Activated naive CD4-positive, alpha-beta T cell treated with anti-CD3 and anti-CD28 coated beads for 36 hours (primary cell): ENCODE measurements at places on chromosomes 7 and 10. TPM values are rescaled to one million over a fixed set of nuclear protein-coding genes. Genes with fewer than 3 reads are reported as not detected.

DNA sequence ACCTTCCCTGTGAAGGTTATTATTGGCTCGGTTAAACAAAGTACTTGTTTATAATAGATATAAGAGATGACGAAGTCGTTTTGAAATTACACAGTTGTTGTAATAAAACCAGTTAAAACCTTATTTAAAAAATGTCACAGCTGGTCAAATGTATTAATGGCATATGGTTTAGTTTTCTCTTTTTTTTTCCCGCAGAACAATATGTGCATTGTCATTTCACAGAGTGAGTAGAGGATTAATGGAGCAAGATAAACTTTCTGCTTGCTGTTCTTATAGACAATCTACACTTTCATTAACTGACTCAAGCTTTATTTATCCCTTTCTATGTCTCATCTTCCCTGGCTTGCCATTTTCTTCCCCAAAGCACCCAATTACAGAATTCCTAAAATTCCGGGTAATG lies 404.3 kb upstream of the NPVF start:
- H3K4me3 ChIP-seq, result no peak overlapping the region
- H3K27me3 ChIP-seq, result no peaks in the 10 kb centered on the region
- no peak for DNase-seq
- H3K4me1 ChIP-seq, result no peaks in the 10 kb centered on the region
- H3K36me3 ChIP-seq, result no peaks in the 10 kb centered on the region
- H3K27ac ChIP-seq, result no peak overlapping the region

DNA sequence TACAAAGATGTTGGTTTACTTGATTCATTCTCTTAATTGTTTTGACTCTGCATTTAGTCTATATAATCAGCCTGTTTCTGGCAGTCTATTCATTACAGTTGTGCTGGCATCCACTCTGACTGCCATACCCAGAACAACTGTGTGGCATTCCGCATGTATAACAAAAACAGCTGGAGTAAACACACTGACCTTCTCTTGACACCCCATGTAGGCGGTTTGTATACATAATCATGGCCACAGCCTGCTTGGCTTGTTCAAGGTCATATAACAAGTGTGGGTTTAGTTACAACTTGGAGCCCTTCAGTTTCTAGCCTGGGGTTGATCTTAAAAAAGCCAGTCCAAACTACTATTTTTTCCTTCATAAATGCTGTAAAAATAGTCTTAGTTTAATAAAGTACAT lies 70.9 kb downstream of the MBL2 start:
- no peaks in the 10 kb centered on the region for H3K36me3 ChIP-seq
- no peaks in the 10 kb centered on the region for H3K27me3 ChIP-seq
- DNase-seq, result no peak
- H3K4me1 ChIP-seq, result no peaks in the 10 kb centered on the region

The AOC1 gene
- total RNA-seq, result not detected

The SCIN gene
- total RNA-seq, result 0.36 TPM

The KLLN gene
- total RNA-seq, result 0.21 TPM

DNA sequence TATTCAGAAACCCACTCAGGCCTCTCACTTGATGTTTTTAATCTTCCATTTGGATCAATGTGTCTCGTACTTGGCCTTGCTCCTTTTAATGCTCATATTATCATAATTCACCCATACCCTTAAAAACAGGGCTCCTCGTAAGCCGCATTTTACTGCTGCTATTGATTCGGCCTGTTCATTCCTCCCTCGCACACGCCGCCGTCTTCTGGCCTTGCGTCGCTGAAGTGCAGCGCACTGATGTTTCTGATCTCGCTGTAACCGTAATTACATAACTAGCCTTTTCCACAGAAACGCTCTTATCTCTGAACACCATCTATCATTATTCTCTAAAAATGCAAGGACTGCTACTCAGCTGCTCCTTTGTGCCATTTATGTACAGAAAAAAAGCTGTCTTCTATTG lies 544.5 kb upstream of the FOXK1 start:
- no peaks in the 10 kb centered on the region for H3K27me3 ChIP-seq
- H3K4me1 ChIP-seq, result no peaks in the 10 kb centered on the region
- no peak overlapping the region for H3K4me3 ChIP-seq
- no peak for DNase-seq

- H3K27ac ChIP-seq, result no peak overlapping the region
- no peak overlapping the region for H3K4me3 ChIP-seq
- peaks cover 4% of the 10 kb centered on the region for H3K27me3 ChIP-seq
- peaks cover 77% of the 10 kb centered on the region for H3K4me1 ChIP-seq
- no peak for DNase-seq
- H3K36me3 ChIP-seq, result no peaks in the 10 kb centered on the region
Observed at GRCh38 chr10:33129996-33130386, 172.0 kb upstream of the ITGB1 start.

DNA sequence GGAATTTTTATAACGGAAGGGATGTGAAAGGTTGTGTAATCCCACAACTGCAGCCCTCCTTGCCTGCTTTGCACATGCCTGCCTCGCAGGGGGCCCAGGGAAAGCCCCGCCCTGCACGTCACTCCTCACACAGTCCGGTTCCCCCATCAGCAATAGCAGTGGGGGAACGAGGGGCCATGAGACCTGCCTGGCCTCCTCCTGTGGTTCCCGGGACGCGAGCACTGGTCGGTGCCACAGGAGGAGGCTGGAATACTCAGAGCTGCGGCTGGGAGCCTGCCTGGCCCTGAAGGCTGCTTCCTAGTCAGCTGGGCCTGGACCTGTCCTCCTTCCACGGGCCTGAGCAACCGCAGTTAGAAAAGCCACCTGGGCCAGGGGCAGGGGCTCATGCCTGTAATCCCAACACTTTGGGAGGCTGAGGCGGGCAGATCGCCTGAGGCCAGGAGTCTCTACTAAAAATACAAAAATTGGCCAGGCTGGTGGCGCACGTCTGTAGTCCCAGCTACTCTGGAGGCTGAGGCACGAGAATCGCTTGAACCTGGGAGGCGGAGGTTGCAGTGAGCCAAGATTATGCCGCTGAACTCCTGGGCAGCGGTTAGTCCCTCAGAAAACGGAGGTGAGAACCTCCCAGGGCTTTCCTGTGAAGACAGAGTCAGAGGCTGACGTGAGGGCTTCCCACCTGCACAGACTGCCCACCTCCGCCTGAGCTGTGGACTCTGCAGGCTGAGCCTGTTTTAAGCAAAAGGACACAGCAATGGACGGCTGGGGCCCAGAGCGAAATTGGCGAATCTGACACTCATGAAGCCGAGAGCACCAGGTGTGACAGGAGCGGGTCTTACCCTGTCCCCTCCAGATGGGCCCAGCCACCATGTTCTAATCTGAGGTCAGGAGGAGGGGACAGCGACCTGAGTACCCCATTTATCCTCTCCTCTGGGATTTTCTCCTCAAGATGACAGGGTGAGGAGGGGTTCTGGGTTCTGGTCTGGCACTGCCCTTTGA lies 52.9 kb downstream of the VIPR2 start:
- peaks cover 2% of the 10 kb centered on the region for H3K27me3 ChIP-seq
- no peak overlapping the region for H3K4me3 ChIP-seq
- peaks cover 11% of the 10 kb centered on the region for H3K4me1 ChIP-seq
- no peak overlapping the region for H3K27ac ChIP-seq
- no peaks in the 10 kb centered on the region for H3K36me3 ChIP-seq
- no peak for DNase-seq

DNA sequence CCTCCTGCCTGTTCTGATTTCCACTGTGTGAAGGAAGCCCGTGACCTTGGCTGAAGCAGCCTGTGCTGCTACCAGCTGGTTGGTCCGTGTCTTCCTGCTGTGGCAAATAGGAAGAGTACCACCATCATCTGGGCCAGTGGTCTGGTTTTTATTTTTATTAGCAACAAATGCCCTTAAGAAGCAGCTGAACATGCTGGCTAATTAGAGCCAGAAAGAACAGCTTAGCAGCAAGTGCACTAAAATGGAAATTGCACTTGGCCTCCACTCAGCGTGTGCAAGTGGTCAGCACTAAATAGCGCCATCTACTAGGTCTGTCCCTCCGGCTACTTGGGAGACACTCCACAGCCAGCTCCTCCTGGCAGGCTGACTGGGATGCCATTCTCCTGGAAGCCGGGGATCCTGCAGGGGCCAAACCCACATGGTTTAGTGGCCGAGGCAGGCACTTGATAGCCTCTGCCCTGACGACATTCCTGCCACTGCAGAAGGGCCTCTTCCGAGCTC lies 690.3 kb upstream of the FOXK1 start:
- peaks cover 5% of the 10 kb centered on the region for H3K27me3 ChIP-seq
- no peak overlapping the region for H3K27ac ChIP-seq
- no peaks in the 10 kb centered on the region for H3K4me1 ChIP-seq

DNA sequence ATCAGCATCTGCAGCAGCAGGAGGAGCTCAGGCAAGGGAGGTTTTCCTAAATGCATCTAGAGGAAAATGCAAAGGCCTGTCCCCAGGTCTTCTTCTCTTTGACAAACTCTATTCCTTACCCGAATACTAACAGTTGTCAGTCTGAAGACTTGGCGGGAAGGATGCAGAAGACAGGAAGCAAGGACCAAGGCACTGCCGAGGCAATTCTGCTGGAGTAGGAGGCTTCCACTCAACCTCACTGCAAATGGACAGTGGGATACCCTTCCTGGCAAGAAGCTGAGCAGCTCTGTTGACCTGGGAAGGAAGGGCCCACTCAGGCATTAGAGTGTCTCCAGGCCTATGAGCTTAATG lies 373.0 kb downstream of the CCSER2 start:
- H3K27ac ChIP-seq, result no peak overlapping the region
- no peaks in the 10 kb centered on the region for H3K36me3 ChIP-seq
- H3K4me3 ChIP-seq, result no peak overlapping the region
- H3K27me3 ChIP-seq, result peaks cover 4% of the 10 kb centered on the region
- no peaks in the 10 kb centered on the region for H3K4me1 ChIP-seq
- DNase-seq, result no peak

The PLPP4 gene
- total RNA-seq, result not detected

The FAM20C gene
- 0.91 TPM for total RNA-seq
